Effector CD4-positive, alpha-beta T cell (primary cell): ENCODE measurements at places on chromosomes 5 and 9.
A peak's percentile ranks its signal among the peaks of the same experiment; 100 is the strongest.

DNA sequence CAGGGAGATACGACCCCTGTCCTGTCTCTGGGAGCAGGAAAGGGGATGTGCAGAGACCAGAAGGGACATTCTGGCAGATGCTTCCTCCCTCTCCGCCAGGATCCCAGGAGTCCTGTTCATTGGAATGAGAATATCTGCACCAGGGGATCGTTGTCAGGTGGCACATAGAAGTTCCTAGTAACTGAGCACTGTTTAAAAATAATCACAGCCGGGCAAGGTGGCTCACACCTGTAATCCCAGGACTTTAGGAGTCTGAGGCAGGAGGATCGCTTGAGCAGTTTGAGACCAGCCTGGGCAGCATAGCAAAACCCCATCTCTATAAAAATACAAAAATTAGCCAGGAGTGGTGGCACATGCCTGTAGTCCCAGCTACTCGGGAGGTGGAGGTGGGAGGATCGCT is 12.3 kb downstream of the SARDH start:
- DNase-seq: no peak

- DNase-seq: no peak
Observed at GRCh38 chr5:68953875-68954617, 139.8 kb upstream of the SLC30A5 start.

GRCh38 chr5:137333928-137334327 is 165.2 kb downstream of the SPOCK1 start:
- DNase-seq: no peak

- no peak for DNase-seq
Observed at GRCh38 chr5:89232139-89232603, 349.2 kb upstream of the MEF2C start.

DNA sequence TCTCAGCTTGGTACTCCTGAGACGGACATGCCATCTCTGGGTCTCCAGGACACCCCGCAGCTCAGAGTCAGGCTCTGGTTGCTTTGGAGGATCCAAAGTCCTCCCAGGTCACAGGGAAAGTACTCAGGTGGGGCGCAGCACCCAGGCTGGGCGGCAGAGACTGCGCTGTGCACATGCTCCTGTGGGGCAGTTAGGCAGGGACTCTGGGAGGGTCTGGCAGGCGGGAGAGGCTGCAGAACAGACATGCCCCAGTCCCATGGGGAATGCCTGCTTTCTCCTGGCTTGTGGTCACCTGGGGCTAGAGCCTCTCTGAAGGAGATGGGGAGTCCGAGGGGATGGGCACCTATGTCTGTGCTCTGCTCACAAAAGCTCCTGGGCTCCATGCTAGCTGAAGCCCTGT is 45.3 kb upstream of the ITGA2 start:
- no peak for DNase-seq

GRCh38 chr5:76401801-76402250 is 1.3 kb upstream of the IQGAP2 start:
- DNase-seq: peak; percentile 11

DNA sequence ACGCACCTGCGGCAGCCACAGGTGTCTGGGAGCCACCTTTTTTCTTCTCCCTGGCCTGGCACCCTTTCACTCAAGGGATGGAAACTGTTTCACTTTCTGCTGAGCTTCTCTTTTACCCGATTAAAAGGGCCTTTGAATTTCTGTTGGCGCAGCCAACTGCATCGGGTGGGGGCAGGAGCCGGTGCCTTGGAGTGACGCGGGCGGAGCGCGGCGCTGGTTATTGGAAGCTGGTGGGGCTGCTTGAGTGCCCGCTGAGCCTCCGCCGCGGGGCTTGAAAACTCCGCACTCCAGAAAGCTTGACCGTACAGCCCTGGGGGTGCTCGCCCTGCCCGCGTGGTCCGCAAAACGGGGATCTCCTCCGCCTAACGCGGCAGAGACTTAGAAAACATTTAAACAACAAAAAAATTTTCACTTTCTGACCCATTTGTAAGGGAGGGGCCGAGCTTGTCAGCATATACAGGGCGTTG is 52.0 kb upstream of the TJP2 start:
- DNase-seq: peak; percentile 19

- DNase-seq: no peak
Observed at GRCh38 chr9:93288891-93289883, 105.2 kb downstream of the WNK2 start.

DNA sequence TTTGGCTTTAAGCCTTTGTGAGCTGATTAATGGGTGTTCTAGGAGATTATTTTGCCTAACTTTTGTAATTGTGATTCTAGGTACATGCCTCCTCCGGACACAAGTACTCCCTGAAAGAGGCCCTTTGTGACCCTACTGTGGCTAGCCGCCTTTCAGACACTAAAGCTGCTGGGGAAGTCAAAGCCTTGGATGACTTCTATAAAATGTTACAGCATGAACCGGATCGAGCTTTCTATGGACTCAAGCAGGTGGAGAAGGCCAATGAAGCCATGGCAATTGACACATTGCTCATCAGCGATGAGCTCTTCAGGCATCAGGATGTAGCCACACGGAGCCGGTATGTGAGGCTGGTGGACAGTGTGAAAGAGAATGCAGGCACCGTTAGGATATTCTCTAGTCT is 13.6 kb downstream of the ITGA1 start:
- no peak for DNase-seq

DNA sequence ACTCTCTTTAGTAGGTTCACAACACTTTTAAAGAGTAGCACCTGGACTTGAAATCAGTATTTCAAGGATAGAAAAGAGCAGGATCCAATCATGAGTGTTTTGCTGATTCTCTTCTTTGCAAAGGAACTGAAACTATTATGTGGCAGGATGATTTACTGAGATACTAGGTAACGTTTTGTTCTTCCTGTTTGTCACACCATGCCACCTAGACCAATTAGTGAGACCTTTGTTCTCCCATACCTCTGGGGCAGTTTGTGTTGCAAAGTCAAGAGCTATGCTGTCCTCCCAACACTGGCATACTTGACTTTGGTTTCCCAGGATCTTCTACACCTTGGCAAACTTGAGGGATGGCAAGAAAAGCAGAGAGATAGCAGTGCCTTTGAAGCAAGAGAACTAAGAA is 43.4 kb downstream of the PPP1R2B start:
- no peak for DNase-seq

DNA sequence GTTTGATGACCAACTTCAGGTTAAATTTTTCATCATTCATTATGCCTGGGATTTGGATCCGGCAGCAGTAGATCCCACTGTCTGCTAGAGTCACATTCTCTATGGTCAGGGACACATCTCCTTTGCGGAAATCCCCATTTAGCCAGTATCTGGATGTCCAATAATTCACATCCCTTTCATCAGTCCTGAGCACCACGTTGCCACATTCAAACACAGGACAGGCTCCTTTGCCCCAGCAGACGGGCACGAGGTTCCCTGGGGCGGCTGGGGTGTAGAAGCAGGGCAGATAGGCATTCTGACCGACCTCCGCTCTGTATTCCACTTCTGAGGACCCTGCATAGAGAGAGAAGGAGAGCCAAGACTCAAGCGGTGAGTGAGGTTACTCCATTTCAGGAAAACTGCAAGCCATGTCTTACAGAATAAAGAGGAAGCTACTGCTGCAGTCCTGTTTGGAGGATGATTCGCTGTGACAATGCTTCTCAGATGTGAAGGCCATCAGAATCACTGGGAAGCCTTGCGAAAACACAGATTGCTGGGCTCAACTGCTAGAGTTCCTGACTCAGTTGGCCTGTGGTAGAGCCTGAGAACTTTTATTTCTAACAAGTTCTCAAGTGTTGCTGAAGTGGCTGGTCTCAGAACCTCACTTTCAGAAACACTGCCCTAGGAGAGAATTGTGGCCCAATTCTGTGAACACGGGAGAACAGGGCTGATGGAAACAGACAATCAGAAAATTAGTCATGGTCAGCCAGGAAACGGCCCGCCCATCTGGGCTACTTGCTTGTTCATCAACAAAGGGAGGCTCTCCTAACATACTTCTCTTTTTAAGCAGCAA is 2.0 kb downstream of the HAVCR2 start:
- DNase-seq: no peak

DNA sequence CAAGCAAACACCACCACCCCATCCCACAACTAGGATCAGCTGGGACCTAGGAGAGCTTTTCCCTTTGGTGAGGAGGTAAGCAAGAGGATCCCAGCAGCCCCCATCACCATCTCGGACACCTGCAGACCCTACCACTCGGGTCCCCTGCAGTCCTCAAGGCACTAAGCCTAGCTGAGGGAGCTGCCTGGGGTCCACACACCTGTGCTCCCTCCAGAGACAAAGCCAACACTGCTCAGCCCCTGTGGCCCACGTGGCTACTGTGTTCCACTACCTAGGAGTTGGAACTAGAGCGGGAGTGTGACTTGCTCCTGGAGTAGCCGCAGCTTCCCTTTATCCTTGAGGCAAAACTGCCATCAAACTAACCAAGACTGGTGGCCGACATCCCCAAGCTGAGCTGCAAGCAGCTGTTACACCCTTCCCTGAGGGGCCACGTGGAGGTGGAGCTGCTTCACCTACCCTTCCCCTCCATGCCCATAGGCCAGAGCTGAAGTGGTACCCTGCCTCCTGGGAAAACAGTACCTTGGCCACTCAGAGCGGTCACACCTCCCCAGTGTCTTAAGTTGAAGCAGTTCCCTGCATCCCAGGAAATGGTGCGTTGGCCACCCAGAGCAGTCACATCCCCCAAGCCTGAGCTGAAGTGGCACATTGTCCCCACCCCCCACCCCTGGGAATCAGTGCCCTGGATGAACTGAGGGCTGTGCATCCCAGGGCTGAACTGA is 205.5 kb downstream of the CACNA1B start:
- DNase-seq: no peak

- no peak for DNase-seq
Observed at GRCh38 chr5:14040542-14040941, 96.1 kb upstream of the DNAH5 start.

DNA sequence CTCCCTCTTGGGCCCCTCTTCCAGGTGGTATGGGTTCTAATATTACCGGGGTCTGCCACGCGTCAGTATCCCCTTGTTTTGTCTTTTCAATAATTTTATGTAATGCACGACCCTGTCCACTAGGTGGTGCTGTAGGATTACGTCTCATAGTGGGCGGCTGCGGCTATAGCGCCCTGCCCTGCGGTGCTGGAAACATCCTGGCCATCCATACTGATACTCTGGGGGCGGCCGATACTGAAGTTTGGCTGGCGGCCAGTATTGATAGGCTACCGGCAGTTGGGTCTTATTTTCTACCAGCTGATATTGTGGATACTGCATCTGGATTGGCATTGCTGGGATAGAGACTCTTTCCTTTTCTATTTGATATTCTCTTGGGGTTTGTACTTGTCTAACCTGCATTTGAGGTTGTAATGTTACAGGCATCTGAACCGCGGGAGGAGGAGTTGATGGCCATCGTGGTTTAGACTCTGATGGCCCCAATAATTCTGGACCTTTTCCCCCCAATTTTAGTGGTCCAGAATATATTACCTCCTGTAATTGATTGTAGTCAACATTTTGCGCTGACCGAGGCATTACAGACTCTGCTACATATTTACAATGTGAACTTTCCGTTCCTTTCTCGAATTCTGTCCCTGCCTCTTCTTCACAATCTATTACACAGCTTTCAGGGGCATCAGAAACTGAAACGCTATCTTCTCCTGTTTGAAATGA is 3.3 kb upstream of the TMEM141 start:
- DNase-seq: peak; percentile 65

DNA sequence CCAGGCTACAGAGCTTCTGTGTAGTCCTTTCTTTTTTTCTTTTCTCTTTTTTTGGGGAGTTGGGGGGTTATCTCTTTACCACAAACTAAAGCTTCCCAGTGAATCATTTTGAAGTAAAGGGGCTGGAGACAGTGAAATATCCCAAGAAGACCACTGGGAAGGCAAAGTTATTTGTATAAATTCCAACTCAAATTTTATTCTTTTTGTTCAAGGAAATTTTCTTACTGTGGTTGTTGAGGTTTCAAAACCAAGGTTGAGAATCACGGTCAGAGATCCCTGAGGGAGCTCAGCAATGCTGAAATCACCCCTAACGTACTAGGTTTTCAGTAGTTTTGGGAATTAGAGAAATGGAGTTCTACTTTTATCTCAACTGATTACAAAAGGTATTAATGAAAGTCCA is 175.7 kb downstream of the ARHGEF28 start:
- no peak for DNase-seq

DNA sequence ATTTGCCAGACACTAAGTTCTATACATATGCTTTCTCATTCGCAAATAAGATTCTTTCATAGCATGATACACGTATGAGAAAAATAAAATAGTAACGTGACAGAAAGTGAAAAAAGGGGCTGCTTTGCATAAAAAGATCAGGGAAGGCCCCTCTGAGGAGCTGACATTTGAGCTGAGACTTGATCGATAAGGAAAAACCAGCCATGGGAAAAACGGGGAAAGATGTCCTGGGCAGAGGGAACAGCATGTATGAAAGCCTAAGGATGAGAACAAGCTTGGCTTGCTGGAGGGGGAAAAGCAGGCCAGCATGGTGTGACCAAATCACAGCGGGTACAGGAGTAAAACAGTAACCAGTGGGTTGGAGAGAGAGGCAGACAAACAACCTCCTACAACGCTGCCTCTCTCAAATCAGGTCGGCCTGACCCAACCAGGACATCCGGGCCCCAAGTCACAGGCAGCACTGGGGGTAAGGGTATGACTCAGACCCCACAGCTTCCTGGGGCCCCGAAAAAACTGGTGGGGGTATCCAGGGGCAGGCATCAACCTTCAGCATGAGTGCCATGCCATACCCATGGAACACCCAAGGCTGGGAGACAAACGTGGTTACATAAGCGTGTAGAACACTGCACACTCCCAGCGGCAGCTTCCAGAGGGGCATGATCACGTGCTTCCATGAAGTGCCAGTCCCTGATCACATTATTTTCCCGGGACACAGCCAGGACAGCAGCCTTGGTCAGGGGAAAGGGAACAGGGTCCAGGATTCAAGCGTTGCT is 2.2 kb downstream of the TNIP1 start:
- DNase-seq: peak; percentile 69
